Colonic mucosa (tissue), 4 donors: ENCODE measurements at places on chromosomes 5 and 9. TPM values are rescaled to one million over a fixed set of nuclear protein-coding genes. Genes with fewer than 3 reads are reported as not detected.

Gene SPTAN1
- total RNA-seq = 263 TPM

Gene SLC36A2
- total RNA-seq = not detected

Gene TLR4
- total RNA-seq = 7.5 TPM

Gene SPINK1
- total RNA-seq = 423 TPM

Gene ELOVL7
- total RNA-seq = 25.4 TPM

DNA sequence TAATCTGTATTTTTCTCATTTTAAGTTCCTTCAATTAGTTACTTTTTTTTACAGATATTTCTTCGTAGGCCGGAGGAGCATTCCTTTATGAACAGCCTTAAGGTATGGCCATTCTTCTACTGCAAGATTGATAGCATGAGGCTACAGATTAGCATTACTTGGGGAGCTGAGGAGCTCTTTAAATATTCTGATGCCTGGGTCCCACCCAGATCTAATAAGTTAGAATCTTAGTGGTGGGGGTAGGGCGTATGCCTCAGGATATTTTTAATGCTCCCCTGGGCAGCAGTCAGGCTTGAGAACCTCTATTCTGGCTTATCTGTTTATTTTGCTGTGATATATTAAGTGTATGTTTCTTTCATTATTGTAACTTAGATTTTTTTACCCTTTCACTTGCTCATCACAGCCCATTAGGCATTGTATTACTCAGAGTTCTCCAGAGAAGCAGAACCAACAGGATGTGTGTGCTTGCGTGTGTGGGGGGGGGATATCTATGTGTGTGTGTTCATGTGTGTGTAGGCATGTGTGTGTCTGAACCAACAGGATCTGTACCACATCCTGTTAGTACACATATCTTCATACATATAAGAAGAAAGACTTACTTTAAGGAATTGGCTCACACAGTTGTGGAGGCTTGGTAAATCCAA lies 91.8 kb upstream of the MTAP start:
- no peak overlapping the region for H3K4me3 ChIP-seq
- no peaks in the 10 kb centered on the region for H3K27me3 ChIP-seq
- no peak for DNase-seq
- no peaks in the 10 kb centered on the region for H3K4me1 ChIP-seq
- H3K27ac ChIP-seq = no peak overlapping the region

DNA sequence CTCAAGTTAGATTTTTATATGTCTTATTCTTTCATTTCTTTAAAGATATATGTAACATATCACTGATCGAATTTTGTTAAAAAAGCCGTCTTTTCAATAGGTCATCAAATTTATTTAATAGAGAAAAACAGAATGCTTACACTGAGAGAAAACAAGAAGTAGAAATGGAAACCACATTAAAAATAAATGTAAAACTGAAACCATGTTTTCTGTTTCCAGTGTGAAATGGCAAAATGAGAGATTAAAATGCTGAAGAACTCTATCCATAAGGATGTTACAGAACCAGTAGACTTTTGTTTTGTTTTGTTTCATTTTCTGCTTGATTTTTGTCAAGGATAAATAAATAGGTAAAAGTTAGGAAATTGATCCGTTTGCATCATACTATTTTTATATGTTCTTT lies 210.1 kb downstream of the PRDM9 start:
- no peaks in the 10 kb centered on the region for H3K36me3 ChIP-seq
- no peak overlapping the region for H3K4me3 ChIP-seq
- H3K27me3 ChIP-seq = no peaks in the 10 kb centered on the region
- H3K27ac ChIP-seq = no peak overlapping the region

DNA sequence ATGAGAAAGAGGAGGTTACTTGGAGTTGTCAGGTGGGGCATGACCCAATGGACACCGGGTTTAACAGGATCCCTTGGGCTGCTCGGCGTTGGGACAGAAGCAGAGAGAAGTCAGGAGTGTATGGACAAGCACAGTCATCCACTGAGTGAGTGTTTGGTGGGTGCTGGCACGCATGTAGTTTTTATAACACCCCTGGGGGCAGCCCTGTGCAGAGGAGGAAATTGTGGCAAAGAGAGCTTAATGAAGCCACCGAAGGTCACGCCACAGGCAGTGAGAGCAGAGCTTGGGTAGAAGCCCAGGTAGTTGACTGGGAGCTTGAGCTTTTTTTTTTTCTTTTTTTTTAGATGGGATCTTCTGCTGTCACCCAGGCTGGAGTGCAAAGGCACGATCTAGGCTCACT lies 43.2 kb upstream of the IER5L start:
- no peaks in the 10 kb centered on the region for H3K27me3 ChIP-seq
- no peak overlapping the region for H3K27ac ChIP-seq
- H3K4me3 ChIP-seq = no peak overlapping the region

DNA sequence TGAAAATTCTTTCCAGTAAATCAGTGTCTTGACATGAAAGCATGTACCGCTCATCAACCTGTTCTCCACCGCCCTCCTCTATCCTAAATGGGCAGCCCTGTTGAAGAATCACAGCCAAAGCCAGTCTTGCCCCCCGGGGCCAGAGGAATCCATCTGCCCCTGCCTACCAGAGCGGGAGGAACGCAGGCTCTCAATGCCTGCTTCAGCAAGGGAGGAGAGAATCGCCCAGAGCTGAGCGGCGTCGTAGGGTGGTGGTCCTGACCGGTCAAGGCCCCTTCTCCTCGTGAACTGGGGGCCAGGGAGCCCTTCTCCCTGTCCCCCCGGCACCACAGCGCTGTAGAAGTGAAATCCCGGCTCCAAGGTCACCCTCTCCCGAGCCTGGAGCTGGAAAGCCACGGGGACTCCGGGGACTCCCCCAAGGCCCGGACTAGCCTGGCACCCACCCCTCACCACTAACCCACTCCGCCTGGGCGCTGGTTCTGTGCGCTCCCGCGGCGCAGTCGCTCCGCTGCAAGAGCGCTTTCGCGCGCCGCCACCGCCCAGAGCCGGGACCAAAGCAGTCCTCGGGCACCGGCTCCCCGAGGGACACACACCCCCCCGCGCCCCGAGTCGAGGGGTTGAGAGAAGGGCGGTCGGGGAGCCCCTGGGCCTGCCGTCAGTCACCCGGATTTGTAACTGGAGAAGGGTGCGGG lies 718 bp upstream of the TMEM215 start:
- H3K4me1 ChIP-seq = no peaks in the 10 kb centered on the region
- H3K4me3 ChIP-seq = no peak overlapping the region
- no peak for DNase-seq
- H3K27me3 ChIP-seq = peaks cover 16% of the 10 kb centered on the region

DNA sequence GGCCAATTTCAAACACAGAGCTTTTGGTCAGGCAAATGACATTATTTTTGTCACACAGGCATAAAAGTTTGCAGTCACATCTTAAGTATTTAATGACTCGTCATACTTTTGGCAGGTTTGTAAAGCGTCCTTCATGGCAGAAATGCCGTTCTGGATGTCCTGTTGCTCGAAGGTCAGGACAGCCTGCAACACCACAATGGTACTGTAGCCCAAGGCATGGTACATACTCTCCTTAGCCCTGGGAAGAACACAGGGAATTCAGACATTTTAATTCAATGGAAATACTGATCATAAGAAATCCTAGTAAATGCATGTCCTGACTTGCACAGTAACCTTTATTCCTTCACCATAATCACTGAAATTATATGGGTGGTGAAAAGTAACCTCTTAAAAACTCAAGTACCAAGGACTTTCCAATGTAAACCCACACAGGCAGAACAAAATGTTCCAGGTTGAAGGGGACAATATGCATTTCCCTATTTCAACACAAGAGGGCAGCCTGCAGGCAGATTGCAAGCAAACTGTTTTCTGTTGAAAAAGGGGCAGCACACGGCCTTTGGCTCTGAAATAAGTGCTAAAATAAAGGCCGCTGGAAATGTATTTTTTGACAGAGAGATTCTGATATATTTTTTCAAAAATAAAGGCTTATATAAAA lies 95.7 kb downstream of the TTC39B start:
- H3K27ac ChIP-seq = no peak overlapping the region
- H3K4me3 ChIP-seq = no peak overlapping the region
- H3K4me1 ChIP-seq = no peaks in the 10 kb centered on the region
- peak; percentile 82 for DNase-seq
- no peaks in the 10 kb centered on the region for H3K36me3 ChIP-seq

DNA sequence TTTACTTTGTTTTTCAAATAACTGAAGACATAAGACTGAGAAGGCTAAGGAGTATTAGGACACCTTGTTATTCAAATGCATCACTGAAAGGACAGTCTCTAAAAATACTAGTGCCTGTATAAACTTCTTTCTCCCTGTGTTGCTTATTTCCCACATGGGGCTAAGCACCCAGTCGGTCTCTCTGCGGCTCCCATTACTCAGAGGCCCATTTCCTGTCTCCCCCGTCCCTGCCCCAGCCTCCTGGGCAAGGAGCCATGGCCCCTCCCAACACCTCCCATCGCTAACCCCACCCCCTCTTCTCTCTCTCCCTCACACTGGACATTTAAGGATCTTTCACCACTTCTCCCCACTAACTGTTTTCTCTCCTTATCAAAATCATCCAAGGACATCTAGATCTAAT lies 81.9 kb downstream of the EBF1 start:
- no peaks in the 10 kb centered on the region for H3K4me1 ChIP-seq
- no peak overlapping the region for H3K4me3 ChIP-seq
- no peaks in the 10 kb centered on the region for H3K36me3 ChIP-seq
- no peak overlapping the region for H3K27ac ChIP-seq

DNA sequence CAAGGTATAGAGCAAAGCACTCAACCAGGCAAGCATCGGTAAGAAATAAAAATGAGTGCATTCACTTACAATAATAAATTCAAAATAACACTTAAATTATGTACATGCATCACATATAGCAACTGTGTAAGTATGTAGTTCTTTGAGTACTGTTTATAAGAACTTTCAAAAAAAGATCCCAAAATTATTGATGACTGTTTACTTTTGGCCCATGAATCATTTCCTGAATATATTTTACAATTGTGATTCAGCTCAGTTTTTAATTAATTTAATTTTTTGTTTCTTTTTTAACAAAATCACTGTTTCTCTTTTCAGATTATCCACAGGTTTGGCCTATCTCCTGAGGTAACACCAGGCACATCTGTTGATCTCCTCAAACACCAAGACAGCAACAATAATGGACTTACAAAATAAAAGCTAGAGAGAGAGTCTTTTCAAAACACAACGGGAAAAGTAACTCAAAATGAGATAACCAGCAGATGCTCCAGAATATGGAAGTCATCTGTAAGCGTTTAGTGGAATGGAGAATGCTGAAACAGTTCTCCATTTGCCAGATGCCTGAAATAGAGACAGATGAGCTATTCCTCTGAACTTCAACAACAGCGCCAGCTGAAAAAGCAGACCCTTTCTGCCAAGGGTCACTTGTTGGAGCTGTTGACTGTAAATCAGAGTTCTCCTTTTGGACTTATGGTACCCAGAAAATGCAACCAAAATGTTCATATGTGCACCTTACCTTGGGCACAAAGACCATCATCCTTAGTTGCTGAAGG lies 348.6 kb upstream of the RGMB start:
- no peaks in the 10 kb centered on the region for H3K36me3 ChIP-seq
- H3K4me3 ChIP-seq = no peak overlapping the region

GRCh38 chr9:19154135-19154612 lies 26.9 kb upstream of the PLIN2 start:
- no peak overlapping the region for H3K27ac ChIP-seq
- H3K4me1 ChIP-seq = no peaks in the 10 kb centered on the region

DNA sequence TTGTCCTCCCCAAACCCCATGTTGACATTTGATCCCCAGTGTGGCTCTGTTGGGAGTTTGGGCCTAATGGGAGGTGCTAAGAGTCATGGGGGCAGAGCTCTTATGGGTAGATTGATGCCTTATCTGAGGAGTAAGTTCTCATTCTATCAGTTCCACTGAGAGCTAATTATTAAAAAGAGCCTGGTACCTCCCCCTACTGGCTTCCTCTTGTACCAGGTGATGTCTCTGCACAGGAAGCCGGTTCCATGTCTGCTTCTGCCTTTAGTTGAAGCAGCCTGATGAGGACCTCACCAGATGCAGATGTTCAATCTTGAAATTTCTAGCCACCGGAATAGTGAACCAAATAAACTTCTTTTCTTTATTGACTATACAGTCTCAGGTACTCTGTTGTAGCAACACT lies 10.8 kb downstream of the GABRB2 start:
- no peaks in the 10 kb centered on the region for H3K4me1 ChIP-seq
- H3K27me3 ChIP-seq = no peaks in the 10 kb centered on the region
- no peak overlapping the region for H3K27ac ChIP-seq
- H3K4me3 ChIP-seq = no peak overlapping the region
- H3K36me3 ChIP-seq = no peaks in the 10 kb centered on the region

GRCh38 chr5:103362211-103362610 lies 103.6 kb downstream of the MACIR start:
- no peaks in the 10 kb centered on the region for H3K27me3 ChIP-seq
- no peak for DNase-seq
- H3K27ac ChIP-seq = no peak overlapping the region
- no peaks in the 10 kb centered on the region for H3K36me3 ChIP-seq
- H3K4me3 ChIP-seq = no peak overlapping the region

GRCh38 chr5:17267106-17267505 lies 49.7 kb downstream of the BASP1 start:
- H3K27ac ChIP-seq = no peak overlapping the region
- no peaks in the 10 kb centered on the region for H3K4me1 ChIP-seq
- DNase-seq = no peak
- no peaks in the 10 kb centered on the region for H3K27me3 ChIP-seq
- no peaks in the 10 kb centered on the region for H3K36me3 ChIP-seq
- no peak overlapping the region for H3K4me3 ChIP-seq

DNA sequence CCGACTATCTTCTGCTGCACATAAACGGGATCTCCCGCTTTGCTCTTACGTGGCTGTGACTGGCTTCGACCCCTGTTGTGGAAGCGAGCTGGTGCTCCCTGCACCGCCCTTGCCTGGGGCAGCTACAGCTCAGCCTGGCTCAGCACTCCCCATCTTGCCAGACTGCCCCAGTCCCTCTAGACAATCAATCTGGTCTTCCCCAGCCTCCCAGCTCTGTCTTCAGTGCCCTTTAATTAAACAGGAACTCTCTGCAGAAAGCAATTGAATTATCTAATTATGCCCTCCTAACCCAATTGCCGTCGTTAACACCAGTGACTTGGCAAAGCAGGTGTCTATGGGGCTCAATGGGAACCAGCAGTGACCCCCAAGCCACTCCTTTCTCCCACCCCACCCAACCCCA lies 18.9 kb upstream of the NTNG2 start:
- no peak overlapping the region for H3K4me3 ChIP-seq
- DNase-seq = no peak
- no peaks in the 10 kb centered on the region for H3K4me1 ChIP-seq
- no peaks in the 10 kb centered on the region for H3K36me3 ChIP-seq
- H3K27me3 ChIP-seq = peaks cover 7% of the 10 kb centered on the region

DNA sequence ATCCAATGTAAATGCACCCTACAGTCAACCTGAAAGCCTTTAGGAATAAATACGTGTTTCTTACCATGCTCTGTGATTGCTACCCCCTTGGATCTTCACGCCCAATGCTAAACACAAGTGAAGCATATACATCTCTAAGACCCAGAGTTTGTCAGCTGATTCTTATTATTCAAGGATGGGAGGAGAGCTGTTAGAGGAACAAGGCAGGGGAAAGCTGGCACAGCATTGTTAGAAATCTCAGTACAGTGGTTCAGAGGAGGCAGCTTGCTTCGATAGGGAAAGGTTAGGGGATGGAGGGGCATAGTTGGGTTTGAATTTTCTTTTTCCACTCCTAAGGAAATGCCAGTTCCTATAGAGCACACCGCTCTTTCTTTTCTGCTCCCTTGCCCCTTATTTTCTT lies 16.7 kb upstream of the TAF11L2 start:
- no peaks in the 10 kb centered on the region for H3K27me3 ChIP-seq
- H3K36me3 ChIP-seq = no peaks in the 10 kb centered on the region
- no peak overlapping the region for H3K4me3 ChIP-seq
- no peak for DNase-seq
- no peaks in the 10 kb centered on the region for H3K4me1 ChIP-seq
